CD4-positive, alpha-beta memory T cell (primary cell): ENCODE measurements at places on chromosomes 11 and 22. TPM values are rescaled to one million over a fixed set of nuclear protein-coding genes. Genes with fewer than 3 reads are reported as not detected.

- DNase-seq, result no peak
Measured at GRCh38 chr11:63612181-63612580, 2.1 kb downstream of the PLAAT3 start.

- DNase-seq, result no peak
Measured at GRCh38 chr11:12724301-12725054, 50.3 kb downstream of the TEAD1 start.

DNA sequence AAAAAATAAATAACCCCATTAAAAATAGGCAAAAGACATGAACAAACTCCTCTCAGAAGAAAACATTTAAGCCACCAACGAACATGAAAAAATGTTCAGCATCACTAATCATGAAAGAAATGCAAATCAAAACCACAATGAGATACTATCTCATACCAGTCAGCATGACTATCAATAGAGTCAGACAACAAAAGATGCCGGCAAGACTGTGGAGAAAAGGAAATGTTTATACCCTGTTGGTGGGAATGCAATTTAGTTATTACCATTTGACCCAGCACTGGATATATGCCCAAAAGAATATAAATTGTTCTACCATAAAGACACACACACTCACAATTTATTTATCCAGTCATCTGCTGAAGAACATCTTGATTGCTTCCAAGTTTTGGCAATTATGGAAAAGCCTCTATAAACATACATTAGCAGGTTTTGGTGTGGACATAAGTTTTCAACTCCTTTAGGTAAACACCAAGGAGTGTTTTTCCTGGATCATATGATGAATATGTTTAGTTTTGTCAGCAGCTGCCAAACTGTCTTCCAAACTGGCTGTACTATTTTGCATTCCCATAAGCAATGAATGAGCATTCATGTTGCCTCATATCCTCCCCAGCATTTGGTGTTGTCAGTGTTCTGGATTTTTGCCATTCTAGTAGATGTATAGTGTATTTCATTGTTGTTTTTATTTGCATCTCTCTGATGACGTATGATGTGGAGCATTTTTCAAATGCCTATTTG lies 28.0 kb downstream of the OR8D1 start:
- no peak for DNase-seq

GRCh38 chr11:62588966-62589637 lies 2.2 kb downstream of the TUT1 start:
- DNase-seq, result no peak

DNA sequence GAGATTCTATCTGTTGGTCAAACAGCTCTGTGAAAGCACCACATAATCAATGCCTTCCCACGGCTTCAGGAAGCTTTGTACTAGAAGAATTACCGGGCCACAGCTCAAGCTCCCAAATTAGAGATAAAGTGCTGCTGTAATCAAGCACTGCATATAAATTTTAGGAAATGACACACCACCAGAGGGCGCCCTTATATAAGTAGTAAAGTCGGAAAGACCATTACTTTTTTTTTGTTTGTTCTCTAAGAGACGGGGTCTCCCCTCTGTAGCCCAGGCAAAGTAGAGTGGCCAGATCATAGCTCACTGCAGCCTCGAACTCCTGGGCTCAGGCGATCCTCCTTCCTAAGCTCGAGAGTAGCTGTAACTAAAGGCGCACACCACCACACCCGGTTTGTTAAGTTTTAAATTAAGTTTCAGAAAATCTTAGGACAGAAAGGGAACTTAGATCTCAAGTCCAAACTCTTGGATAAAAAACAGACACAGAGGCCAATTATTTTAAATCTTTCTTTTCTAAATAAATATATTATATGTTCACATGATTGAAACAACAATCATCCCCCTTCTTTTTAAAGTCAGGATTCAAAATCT lies 32.6 kb downstream of the PRCP start:
- peak; percentile 69 for DNase-seq

The MS4A15 gene
- not detected for total RNA-seq
